ENCODE measurements at places on chromosomes 1 and 21.
A peak's percentile ranks its signal among the peaks of the same experiment; 100 is the strongest.

DNA sequence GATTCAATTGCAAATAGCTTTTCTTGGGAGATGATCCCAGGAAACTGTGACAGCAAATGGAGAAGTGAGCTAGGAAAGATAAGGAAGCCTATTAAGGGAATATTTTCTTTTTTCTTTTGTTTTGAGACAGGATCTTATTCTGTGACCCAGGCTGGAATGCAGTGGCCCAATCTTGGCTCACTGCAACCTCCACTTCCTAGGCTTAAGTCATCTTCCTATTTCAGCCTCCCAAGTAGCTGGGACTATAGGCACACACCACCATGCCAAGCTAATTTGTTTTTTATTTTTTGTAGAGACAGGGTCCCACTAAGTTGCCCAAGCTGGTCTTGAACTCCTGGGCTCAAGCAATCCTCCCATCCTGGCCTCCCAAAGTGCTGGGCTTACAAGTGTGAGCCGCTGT lies 433.7 kb downstream of the RPS6KC1 start:
- no peak for DNase-seq

DNA sequence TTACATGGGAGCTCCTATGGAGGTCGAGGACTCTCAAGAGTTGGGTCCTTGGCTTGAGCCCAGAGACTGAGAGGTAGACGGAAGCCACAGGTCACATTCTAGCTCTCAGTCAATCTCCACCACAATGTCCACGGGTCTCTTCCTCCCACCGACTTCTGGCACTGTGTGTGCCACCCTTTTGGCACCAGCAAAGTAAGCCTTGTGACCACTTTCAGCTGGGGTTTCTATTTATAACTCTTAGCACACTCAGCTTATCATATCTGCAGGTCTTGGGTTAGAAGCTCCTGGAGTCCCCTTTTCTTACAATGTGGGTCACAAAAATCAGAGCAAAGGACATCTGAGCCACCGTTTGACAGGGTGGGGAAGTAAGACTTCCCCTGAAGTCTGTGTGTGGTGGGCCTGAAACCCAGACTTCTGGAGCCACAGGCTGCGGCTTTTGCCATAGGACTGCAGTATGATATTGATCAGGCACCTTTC lies 28.3 kb downstream of the NCMAP start:
- DNase-seq, result no peak

DNA sequence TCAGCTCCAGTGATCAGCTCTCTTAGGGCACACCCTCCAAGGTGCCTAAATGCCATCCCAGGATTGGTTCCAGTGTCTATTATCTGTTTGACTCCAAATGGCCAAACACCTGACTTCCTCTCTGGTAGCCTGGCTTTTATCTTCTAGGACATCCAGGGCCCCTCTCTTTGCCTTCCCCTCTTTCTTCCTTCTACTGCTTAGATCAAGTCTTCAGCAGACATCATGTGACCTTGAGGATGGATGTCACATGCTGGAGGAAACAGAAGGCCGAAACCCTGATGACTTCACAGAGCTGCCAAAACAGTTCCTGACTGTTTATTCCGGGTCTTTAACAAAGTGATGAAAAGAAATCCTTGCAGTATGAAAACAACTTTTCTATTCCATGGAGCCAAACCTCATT lies 24.4 kb upstream of the WDR26 start:
- DNase-seq, result no peak

- peak; percentile 56 for DNase-seq
These were observed 684 bp upstream of the MRPL20 start for GRCh38 chr1:1407636-1408318.

- DNase-seq, result peak; percentile 45
These were observed 7.3 kb downstream of the SH3BGRL3 start for GRCh38 chr1:26287033-26287711.

GRCh38 chr1:174032671-174033222 lies 10.6 kb upstream of the RC3H1 start:
- DNase-seq, result no peak

DNA sequence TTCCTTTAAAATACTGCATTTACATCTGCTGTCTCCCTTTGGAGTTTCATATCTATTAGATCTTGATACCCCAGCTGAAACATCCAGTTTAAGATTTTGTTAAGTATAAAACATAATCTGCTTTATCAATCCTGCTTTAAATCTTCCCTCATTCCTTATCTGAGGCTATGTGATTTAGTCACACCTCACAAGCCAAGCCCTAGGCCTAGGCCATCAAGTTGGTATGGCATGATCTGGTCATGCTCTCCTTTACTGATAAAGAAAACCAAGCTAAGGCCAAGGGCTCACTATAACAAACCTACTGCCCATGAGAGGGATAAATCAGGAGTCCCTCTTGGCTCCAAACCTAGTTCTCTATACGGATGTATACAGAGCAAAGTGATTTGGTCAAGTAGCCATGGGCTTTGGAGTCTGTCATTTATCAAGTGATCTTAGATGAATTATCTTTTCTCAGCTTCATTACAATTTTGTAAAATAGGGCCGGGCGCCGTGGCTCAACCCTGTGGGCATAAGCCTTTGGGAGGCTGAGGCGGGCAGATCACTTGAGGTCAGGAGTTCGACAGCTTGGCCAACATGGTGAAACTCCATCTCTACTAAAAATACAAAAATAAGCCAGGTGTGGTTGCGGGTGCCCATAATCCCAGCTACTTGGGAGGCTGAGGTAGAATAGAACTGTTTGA lies 22.8 kb downstream of the ENSA start:
- DNase-seq, result no peak

- peak; percentile 80 for DNase-seq
These were observed 155.9 kb upstream of the RUNX1 start for GRCh38 chr21:35204850-35205541.

DNA sequence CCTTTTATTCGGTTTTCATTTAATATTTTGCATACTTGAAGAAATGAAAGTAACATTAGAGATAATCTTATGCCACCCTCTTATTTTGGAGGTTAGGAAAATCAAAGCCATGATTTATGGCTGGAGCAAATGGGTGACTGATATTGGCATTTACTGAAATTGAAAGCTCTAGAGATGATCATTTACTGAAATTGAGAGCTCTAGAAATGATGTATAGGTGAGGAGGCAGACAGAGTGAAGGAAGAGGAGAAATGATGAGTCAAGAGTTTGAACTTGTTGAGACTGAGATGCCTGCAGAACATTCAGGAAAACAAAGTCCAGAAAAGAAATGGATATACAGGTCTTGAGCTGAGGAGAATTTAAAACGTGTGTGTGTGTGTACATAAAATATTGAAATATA lies 217.6 kb downstream of the LTN1 start:
- DNase-seq, result no peak

DNA sequence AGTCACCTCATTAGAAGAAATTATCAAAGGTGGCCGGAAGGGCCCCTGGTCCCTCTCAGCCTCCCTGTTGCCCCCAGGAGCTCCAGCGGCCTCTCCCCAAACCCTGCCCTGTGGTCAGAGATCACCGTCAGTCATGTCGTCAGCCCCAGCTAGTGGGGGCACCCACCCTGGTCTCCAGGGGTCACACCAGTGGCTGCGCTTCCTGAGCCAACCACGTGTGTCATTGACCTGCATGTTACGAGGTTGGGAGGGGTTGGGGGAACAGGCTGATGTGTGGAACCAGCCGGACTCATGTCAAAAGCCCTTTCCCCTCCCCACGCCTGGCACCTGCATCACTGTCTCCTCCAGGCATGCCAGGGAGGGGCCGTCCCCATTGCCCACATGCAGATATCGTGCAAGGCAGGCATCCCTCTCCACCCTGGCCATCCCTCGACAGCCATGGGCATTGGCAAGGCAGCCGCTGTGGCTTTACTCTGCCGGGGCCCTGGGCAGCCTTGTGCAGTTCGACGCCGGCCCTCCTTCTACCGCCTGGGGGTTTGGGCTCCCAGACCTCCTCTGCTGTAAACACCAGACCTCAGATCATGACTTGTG lies 128.7 kb downstream of the CRYAA start:
- DNase-seq, result no peak

GRCh38 chr1:82503822-82504221 lies 703.1 kb downstream of the ADGRL2 start:
- DNase-seq, result no peak

- DNase-seq, result no peak
These were observed 28.5 kb downstream of the PALMD start for GRCh38 chr1:99674115-99675064.

DNA sequence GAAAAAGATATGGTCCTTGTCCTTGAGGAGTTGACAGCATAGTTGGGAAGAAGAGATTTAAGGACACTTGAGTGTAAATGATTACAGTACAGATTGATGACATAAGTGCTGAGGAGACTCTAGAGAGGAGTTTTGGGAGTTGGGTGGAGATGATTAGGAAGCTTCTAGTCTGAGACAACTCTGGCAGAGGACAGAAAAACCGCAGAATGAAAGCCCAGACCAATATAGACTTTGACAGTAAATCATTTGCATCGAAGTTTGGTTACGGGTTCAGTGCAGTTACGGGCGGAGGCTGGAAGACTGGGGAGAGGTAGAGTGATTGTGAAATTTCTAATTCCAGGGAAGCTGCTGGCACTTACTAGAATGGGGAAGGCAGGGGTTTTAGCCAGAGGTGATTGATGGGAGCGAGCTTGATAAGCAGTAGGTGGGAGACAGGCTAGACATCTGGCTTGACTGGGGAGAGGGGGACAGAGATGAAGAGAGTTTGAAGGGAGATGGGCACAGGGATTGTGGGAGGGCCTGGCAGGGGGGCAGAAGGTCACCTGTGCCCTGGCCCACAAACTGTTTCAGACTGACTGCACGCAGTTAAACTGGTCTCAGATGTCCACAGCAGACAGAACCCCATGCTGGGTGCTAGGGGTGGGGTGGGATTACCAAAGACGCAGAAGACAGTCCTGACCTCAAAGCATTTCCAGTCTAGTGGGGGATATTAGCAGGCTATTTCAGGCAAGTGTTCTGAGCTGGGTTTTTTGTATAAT lies 20.1 kb downstream of the SH2D2A start:
- DNase-seq, result no peak

GRCh38 chr1:167821969-167822685 lies 91.8 kb downstream of the ADCY10 start:
- DNase-seq, result peak; percentile 23

DNA sequence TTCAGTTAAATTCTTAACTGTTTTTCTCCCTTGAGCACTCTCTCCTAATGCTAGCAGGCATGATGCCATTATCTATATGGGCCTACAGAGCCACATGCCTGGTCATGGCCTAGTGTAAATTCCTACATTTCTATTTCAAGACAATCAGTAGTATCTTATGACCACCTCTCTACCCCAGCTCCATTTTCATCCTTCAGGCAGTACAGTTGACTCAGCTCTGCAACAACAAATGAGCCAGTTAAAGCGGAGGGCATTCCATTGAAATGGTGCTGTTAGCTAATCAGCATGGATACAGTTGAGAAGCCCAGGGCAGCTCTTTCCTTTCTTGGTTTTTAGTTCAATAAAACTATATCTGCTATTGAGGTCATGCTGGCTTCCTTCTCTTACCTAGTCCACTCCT lies 150.0 kb downstream of the PPP1R12B start:
- no peak for DNase-seq

GRCh38 chr1:205102404-205102803 lies 18.1 kb upstream of the TMEM81 start:
- no peak for DNase-seq

DNA sequence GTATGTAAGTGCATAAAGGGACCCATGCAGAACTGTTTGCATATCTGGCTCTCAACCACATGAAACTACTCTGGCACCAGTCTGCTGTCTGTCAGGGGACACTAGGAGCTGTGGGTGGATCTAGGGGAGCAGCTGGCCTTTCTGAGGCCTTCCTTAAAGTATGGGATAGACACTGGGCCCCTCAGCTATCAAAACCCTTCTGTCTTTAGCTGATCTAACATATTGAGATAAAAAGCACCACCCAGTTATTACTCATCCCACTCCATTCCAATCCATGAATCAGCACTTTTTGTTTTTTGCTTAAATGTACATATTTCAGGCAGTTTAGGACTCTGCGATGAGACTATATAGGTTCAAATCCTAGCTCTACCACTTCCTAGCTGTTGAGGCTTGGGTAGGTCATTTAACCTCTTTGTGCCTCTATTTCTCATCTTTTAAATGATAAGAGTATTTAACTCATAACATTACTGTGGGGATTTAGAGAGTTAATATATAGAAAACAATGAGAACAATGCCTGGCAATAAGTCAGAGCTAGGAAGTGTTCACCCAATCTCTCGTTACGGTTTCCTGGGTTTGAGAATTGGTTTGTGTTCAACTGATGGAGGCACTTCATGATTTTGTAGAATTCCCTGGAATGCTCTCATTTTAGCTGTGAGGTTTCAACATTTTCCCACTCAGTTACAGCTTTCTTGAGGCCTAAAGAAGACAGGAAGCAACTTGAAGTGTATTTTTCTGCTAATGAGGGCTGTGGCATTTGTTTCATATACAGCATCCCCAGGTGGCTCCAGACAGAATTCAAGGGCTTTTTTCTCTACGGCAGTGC lies 68.9 kb downstream of the LRIG2 start:
- DNase-seq, result peak; percentile 39

- DNase-seq, result no peak
These were observed 40.9 kb downstream of the KCNK1 start for GRCh38 chr1:233654658-233655280.

GRCh38 chr1:55070293-55071164 lies 31.2 kb downstream of the PCSK9 start:
- no peak for DNase-seq

DNA sequence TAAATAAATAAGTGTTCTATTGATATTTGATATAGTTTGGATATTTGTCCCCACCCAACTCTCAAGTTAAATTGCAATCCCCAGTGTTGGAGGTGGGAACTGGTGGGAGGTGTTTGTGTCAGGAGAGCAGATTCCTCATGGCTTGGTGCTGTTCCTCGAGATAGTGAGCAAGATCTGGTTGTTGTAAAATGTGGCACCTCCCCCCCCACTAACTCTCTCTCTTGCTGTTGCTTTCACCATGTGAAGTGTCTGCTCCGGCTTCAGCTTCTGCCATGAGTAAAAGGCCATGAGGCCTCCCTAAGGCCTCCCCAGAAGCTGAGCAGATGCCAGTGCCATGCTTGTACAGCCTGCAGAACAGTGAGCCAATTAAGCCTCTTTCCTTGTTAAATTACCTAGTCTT lies 20.8 kb downstream of the FRRS1 start:
- no peak for DNase-seq

GRCh38 chr1:89489047-89489729 lies 35.4 kb upstream of the LRRC8B start:
- no peak for DNase-seq

- DNase-seq, result no peak
These were observed 35.0 kb downstream of the TMPRSS2 start for GRCh38 chr21:41472753-41473548.

DNA sequence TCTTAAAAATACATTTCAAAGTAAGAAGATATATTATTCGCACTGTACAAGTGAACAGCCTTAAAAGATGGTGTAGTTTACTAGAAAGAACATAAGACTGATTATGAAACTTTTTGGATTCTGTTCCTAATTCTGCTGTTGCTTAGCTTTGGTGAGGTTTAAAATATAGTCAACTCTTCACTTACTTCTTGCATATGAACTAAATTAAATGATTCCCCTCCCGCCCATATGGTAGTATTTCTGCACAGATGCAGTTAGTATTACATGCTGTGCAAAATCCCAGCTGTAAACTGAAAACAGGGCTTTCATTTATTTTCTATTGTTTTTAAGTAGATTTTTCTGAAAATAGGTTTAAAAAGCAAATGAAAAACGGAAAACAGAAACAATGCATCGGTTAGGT lies 345.4 kb upstream of the NCAM2 start:
- DNase-seq, result no peak

GRCh38 chr1:205570796-205571537 lies 60.8 kb downstream of the ELK4 start:
- DNase-seq, result no peak

All from AG20443 (cell line).